ENCODE measurements at places on chromosomes 7 and 10.

GRCh38 chr10:124226271-124227054 lies 133.1 kb upstream of the CHST15 start:
- no peak for DNase-seq

GRCh38 chr10:61623161-61623560 lies 39.6 kb upstream of the CABCOCO1 start:
- DNase-seq, result no peak

DNA sequence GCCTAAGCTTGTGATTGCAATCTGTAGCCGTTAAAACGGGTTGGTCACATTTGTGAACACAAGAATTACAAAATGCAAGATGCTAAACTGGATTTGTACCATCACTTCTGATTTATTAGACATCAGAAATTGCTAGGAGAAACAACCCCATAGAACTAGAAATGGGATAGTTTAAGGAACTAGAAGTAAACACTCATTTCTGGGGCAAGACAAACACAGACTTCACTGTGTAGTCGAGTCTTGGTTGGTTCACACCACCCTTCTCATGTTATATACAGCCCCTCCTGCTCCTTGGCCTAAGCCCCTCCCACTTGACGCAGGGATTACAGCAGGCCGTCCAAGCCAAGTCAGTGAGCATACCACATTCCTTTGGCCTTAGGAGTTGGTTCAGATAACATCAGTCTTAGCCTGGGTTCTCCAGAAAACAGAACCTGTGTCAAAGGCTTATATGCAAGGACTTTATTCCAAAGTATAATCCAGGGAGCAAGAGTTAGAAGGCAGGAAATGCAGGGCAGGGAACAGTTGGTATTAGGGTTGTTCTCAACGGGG lies 2.0 kb upstream of the NRAP start:
- no peak for DNase-seq

GRCh38 chr7:65475734-65476319 lies 102.2 kb downstream of the ZNF92 start:
- no peak for DNase-seq

GRCh38 chr10:66786709-66787108 lies 139.1 kb upstream of the LRRTM3 start:
- no peak for DNase-seq

- no peak for DNase-seq
Observed at GRCh38 chr10:89352802-89353201, 25.0 kb downstream of the IFIT3 start.

DNA sequence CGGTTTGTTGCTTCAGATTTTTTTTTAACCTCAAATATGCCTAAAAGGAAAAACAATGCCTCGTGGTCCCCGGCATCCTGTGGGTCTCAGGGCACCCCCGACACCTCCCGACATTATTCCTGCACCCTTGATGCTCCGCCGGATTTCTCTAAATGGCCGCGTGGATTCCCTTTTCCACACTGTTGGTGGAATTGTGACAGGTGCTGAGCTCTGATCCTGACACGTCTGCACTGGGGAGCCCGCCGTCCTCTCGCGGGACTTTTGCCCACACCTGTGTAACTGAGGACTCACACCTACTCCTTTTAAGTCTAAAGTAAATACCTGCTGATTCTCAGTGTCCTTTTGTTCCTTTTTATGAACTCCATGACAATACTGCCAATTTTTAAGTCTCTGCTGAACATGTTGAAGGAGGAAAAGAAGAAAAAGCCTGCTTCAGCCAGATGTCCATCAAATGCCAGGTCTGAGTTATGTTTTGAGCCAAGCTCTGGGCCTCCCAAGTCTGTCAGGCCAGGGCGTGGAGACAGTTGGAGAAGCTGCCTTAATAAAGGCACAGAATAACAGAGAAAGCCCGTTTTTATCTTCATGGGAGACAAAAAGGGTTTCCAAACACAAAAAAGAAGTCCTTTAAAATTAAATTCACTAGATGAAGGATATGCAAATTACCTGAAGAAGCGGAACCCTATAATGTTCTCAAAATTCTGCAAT lies 568.2 kb downstream of the DNAJB6 start:
- DNase-seq, result no peak

GRCh38 chr7:79781716-79782115 lies 328.2 kb upstream of the MAGI2 start:
- DNase-seq, result no peak

DNA sequence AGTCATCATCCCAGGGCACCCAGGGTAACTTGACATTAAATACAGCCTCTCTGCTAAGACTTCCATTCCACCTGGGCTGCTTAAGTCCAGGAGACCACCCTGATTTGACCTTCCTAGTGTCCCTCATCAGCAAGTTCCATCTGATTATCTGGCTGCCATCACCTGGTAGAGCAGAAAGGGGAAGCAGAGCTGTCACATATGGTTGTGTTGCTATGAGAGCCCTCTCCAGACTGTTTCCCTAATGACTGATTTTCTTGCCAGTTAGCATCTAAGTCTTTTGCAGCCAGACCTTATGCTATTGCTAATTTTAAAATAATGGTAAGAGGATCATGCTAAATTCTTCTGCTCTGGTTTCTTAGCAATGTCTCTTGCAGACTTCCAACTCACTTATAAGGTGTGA lies 38.7 kb downstream of the KCNH2 start:
- DNase-seq, result no peak

GRCh38 chr10:133067149-133068105 lies 20.3 kb upstream of the ADGRA1 start:
- no peak for DNase-seq

DNA sequence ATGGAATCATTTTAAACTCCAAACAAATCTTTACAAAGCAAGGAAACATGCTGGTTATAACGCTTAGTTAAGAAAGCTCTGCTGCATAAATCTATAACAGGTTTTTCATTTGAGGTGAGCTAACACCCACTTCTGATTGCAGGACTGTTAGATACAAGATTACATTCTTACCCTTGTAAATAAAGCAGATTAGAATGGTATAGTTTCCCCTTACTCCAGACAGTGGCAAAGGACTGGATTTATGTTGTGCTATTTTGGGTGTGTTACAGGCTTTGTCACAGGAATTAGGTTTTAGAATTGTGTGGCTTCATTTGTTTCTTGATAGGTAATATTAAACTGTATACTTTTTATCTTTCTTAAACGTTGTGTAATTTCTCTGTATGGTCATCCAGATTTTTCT lies 487.6 kb downstream of the ZWINT start:
- DNase-seq, result no peak

DNA sequence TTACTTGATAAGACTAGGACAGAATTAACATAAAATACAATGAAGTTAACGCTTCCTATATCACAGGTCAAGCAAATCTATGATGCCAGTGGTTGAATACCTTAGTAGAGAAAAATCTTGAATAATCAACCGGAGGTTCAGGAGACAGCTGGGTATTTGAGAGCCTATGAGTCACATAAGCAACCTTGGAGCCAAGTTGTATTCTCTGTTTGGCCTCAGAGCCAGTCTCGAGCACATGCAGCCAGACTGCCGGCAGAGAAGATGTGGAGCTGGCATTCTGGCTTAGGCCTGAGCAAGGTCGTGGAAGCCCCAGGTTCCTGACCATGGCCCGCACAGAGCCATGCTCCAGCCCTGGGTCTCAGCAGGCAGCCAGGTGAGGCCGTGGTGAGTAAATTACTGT lies 90.3 kb downstream of the FAM204A start:
- DNase-seq, result no peak

GRCh38 chr10:105291571-105291970 lies 650.5 kb downstream of the SORCS3 start:
- DNase-seq, result no peak
